ENCODE measurements at places on chromosomes 3 and 15. TPM values are rescaled to one million over a fixed set of nuclear protein-coding genes. Genes with fewer than 3 reads are reported as not detected.

DNA sequence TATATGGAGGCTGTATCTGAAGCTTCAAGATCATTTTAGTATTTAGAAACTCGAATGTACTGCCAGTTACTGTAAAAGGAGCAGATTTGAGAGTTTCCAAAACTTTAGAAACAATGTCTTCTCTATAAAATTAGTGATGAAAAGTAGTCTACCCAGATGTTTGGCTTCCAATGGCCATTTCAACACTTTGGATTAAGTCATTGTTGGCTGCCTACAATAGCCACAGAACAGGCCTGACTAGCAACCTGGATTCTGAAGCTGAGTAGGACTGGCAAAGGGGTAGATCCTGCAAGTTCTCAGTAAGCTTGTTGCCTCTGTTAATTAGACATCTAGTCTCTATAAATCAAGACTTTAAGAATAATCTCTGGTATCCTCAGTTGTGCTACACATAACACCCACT is 239.0 kb upstream of the KCNMB2 start:
- no peak for DNase-seq

Gene GP5
- total RNA-seq, result not detected

Gene MASP1
- total RNA-seq, result not detected

DNA sequence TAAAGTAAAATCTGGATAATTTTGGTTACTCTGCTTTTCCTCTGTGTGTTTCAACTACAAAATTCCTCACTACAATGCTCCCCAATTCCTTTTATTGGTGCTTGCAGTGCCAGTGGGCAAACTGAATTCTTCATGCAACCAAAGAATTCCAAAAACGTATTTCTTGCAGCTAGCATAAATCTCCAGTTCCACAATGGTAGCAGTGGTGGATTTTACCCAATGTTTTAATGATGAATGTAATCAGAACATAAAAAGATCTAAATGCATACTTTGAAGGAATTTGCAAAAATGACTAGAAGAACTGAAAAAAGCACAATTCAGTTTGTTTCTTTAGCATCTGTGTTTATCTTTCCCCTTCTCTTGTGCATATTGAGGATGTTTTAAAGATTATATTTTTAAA is 359.6 kb upstream of the TPRG1 start:
- no peak for DNase-seq

DNA sequence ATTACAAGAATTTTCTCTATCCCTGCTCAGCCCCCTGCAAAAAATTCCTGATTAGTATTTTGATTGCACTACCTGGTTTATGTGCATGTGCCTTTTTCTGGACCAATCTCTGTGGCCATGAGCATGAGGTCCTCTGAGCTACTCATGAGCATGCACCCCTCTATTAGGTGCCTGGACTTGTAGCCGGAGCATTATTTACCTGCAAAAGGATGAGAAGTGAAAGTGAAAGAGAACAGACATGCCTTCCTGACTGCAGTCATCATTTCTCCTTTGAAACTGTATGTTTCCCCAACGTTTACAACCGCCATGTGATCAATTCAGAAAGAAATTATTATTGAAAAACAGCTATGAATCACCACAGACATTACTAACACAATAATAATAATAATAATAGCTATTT is 1008.8 kb downstream of the ROBO2 start:
- no peak for DNase-seq

GRCh38 chr3:139935866-139936817 is 1.2 kb downstream of the CLSTN2 start:
- DNase-seq, result peak; percentile 34

Measured in foreskin keratinocyte (primary cell).